NCI-H510A (cell line): ENCODE measurements at places on chromosomes 13 and 19.
A peak's percentile ranks its signal among the peaks of the same experiment; 100 is the strongest.

GRCh38 chr19:7858109-7858770 is 15.9 kb downstream of the PRR36 start:
- DNase-seq, result peak; percentile 85

- DNase-seq, result no peak
Observed at GRCh38 chr19:329876-330275, 14.7 kb downstream of the MIER2 start.

- no peak for DNase-seq
Observed at GRCh38 chr19:4543842-4544647, 4.2 kb upstream of the LRG1 start.

- no peak for DNase-seq
Observed at GRCh38 chr13:47841151-47841550, 159.9 kb downstream of the SUCLA2 start.

DNA sequence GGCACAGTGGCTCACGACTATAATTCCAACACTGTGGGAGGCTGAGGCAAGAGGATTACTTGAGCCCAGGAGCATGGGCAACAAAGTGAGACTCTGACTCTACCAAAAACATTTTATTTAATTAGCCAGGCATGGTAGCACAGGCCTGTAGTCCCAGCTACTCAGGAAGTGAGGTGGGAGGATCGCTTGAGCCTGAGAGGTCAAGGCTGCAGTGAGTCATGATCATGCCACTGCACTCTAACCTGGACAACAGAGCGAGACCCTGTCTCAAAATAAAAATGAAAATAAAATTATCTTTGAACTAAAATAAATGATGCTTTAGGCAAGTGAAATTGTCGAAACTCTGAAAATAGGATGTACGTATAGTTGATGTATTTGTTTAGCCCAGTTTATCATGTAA is 8.2 kb upstream of the CLN5 start:
- DNase-seq, result no peak

DNA sequence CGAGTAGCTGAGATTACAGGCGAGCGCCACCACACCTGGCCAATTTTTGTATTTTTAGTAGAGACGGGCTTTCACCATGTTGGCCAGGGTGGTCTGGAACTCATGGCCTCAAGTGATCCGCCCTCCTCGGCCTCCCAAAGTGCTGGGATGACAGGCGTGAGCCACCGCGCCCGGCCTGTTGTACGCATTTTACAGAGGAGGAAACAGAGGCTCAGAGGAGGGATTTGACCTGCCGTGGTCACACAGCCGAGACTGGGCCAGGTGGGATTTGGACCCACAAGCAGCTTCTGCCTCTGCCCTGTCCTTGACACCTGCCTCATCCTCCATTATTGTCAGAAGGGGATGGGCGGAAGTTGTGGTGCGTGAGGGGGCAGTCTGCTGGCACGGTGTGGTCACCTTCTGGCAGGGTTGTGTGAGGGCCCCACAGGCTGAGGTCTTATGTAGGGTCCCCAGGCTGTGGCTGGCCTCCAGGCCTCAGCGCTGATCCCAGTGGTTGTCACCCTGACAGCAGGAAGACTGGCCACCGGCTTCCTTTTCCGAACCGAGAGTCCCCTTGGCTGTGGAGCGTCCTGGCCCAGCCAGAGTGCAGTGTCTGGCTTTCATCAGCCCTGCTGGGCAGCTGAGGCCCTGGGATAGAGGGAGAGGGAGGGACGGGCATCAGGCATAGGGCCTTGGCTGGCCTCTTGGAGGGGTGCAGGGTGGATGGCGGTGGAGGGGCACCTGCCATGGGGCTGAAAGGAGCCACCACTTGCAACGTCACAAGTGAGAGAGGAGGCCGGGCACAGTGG is 20.3 kb downstream of the NFIC start:
- no peak for DNase-seq

DNA sequence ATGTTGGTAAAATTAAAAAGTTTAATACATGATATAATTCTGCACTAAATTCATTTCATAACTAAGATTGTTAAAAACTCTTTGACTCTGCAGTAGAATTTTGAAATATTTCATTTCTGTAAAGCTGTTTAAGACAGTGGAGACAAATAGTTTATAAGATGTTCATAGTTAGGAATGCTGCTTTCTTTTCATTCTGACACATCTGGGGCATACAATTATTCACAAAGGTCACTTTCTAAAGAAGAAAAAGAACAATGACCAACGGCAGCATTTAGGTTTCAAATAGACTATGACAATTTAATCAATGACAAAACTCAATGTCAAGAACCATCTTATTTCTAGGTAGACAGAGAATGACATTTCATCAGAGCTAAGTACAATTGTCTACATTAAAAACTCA is 1422.1 kb downstream of the PCDH9 start:
- DNase-seq, result no peak
